ENCODE measurements at places on chromosomes 5 and 9.

- no peak for DNase-seq
Observed at GRCh38 chr5:68376935-68377334, 161.4 kb downstream of the PIK3R1 start.

- DNase-seq, result peak; percentile 82
Observed at GRCh38 chr9:124868511-124869465, 6.9 kb downstream of the ARPC5L start.

- no peak for DNase-seq
Observed at GRCh38 chr5:154509784-154510555, 31.9 kb upstream of the HAND1 start.

DNA sequence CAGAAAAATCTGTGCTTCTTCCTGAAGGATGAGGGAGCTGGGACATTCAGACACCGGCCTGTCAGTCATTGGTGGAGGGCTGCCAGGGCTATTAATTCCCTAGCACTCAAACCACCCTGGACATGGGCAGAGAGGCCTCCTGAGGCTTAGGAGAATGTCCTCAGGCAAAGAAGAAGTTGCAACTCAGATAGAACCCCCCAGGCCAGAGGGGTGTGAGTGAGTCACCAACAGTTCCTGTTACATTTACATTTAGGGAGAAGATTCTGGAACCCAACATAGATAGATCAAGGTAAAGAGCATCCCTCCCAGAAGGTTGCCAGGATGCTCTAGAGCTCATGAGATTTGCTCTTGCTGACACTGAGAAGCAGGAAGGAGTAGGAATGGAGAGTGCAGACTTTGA lies 29.2 kb upstream of the SYK start:
- DNase-seq, result no peak

DNA sequence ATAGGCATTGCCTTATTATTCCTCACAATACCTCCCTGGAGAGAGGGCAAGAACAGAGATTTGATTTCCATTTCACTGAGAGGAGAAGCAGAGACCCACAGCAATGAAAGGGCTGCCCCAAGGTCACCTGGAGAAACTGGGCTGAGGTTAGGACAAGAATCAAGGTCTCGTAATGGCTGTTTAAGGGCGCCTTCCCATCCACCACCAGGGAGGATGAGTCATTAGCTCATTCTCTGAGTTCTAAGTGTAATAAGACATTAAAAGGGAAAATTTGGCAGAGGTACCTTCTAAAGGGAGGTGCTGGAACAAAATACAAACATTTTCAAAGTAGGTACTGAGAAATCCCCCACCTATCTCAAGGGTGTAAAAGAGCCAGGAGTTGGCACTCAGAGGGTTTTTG lies 52.6 kb upstream of the TCERG1 start:
- no peak for DNase-seq

GRCh38 chr9:136399176-136400037 lies 563 bp downstream of the SNAPC4 start:
- DNase-seq, result no peak

GRCh38 chr9:29183971-29184370 lies 1610.7 kb upstream of the C9orf72 start:
- no peak for DNase-seq

DNA sequence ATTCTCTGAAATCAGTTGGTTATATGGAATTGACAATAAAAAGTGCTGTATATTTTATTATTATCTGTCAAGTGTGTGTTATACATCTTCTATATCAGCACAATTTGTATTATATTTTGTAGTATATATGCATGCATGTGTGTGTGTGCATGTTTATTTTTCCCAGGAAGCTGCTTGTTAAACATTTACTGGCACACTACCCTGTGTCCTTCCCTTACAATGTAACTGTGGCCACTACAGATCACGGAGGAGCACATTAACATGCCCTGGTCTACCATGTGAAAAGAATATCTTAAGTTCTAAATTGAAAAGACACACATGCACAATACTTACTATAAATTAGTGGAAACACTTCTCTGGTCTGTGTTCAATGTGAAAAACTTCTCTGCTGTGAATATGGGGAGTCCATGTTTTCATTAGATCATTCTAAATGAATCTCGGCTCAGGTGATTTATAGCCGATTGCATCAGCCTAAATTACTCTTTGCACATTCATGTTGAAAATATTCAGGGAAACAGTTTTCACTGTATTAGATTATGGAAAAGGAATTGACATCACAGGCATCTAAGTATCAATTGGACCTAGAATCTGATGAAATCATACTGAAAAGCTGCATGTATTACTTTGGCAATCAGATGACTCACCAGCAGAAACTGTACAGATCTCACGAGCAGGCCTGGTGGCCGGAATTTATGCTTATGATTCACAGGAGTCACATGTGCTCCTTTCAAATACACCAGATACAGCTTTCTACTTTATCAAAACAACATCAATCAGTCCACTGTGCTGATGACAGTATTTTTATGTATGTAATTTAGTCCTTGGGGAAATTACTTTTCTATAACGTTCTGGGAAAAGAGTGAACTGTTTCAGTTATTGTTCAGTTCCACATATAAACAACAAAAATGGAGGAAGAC lies 39.4 kb downstream of the LURAP1L start:
- no peak for DNase-seq

DNA sequence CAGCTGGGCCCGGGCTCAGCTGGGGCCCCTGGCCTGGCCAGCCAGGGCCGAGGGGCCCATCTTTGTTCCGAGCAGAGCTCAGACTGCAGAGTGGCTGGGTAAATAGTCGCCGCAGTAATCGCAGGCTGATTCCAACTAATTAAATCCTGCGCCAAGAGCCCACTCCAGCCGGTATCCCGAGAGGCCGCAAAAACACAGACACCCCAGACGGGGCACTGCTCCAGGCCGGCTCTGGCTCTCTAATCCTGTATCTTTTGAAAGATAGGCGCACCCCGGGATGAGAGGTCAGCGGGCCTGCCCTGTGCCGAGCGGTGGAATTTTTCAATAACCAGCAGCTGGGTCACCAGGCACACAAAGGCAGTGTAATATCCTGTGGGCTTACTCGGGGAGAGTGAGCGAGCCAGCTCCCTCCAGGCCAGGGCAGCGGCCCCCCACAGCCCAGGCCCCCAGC lies 57.7 kb downstream of the LMX1B start:
- DNase-seq, result no peak

DNA sequence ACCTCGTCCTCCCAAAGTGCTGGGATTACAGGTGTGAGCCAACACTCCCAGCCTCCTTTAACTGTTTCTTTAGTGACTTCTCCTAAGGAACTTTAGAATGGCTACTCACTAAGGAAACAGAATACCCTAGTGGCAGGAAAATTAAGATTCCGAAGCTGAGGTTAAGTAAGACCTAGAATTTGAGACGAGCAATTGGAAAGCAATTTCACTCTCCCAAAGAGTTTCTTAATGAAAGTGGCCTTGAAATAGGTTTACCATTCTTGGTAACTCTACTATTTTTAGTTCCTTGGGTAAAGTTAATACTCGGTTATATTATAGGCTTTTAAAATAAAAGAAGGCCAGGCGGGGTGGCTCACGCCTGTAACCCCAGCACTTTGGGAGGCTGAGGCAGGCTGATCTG lies 22.9 kb upstream of the GOLPH3 start:
- DNase-seq, result no peak

GRCh38 chr9:90546200-90546599 lies 96.4 kb downstream of the DIRAS2 start:
- no peak for DNase-seq

GRCh38 chr5:150294551-150295071 lies 5.0 kb upstream of the CAMK2A start:
- DNase-seq, result no peak

- no peak for DNase-seq
Observed at GRCh38 chr5:143501310-143502044, 98.0 kb upstream of the NR3C1 start.

- DNase-seq, result no peak
Observed at GRCh38 chr5:87340716-87341115, 72.0 kb downstream of the CCNH start.

DNA sequence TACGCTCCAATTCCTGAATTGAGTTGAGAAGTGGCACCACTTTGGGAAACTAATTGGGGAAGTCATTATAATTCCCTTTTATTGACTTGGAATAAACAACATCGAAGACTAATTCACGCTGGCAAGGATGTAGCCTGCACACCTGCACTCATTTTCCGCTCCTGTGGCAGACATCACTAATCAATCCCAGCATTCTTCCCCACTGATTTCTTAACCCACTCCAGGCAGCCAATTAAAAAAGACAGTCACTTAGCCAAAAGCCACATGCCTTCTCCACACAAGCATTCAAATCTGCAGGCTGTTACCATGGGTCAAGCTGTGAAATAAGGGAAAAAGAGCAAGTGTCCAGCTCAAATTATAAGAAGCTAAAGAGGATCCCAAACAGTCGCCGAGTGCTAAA lies 68.2 kb upstream of the HRH2 start:
- DNase-seq, result no peak

DNA sequence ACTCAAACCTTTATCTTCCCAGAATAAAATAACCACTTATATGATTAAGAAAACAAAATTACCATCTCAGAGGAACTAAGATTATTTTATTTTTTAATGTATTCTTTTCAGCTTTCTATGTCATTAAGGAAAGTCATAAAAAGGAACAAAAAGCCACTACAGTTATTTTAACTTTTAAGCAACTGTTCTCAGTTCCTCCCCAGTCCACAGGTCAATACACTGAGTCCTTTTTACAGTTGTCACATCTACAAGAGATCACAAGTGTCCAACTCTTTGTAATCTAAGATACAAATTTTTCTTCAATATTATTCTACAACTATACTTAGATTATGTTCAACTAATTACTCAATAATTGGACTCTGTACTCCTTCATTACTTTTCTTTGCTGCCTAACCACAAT lies 782.8 kb upstream of the ACO1 start:
- no peak for DNase-seq

DNA sequence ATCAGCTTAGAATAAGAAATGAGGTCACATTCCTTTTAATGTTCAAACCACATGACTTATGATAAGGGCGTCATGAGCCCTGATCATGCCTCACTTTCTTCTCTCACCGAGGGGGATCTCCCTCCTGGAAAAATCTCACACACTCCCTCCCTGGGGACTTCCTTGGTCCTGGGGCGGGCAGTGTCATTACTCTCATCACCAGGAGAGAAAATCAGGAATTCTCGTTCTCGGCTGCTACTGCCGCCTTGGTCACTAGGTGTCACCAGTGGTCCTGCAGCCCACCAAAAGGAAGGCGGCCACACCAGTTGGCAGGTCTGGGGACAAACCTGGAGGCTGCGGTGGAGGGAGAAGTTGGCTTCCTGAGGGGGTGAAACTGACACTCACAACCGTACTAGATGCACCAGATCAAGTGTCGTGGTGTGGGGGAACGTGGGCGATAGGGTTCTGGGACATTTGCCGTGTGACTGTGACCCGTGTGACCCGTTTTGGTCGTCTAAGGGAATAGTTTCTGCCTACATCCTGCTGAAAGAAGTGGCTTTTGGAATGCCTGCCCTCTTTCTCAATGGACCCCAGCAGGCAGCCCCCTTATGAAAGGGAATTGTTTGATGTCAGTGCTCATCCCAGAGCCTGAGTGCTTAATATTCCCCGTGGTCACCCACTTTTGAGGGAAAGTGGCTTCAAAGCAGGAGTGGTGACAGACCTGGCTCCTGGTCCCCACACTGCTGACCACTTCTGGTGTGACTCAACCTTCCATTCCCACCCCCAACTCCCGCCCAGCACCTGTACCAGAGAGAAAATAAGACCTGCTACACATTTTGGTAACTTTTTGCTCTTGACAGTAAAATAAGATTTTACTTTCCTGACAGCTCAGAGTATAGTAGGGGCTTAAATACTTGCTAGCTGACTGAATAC lies 63.2 kb downstream of the ACER2 start:
- no peak for DNase-seq

DNA sequence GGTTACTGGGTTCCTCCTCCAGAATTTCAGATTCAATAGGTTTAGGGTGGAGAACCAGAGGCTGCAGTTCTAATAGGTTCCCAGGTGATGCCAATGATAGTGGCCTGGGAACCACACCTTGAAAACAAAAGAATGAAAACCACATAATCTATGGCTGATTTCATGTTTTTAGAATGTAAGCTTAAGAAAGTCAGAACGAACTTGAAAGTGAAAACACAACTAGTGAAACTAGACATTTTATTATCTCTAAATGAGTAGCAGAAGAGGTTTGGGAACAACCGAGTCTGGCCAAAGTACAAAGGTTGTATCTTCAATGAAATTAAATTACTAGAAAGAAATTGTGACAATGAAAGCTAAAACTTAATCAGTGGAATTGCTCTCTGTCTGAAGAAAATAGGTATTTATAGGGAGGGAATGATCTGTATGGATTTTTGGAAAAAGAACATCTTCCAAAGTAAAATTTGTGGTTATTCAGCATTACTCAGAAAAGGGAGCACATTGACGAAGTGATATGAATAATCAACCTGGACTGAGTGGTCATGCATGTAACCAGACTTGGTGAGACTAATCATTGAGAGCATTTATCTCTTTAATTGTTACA lies 24.9 kb upstream of the CEP120 start:
- DNase-seq, result no peak

DNA sequence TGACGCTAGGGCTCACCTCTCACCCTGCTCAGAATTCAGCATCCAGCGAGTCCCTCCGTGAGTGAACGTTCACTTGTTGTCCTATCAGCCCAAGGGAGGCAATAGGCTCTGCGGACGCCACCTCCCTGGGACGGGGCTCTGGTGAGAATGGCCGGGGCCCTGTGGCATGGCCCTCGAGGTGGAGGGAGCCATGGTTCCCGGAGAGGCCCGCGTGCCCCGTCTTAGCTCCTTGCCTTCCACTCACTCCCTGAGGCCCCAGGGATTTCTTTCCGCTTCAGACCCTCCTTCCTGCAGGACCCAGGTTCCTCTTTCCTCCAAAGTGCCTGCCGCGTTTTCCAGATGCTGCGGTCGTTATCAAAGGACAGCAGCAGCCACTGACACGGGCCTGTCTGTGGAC lies 21.5 kb downstream of the EXOC3 start:
- DNase-seq, result no peak

DNA sequence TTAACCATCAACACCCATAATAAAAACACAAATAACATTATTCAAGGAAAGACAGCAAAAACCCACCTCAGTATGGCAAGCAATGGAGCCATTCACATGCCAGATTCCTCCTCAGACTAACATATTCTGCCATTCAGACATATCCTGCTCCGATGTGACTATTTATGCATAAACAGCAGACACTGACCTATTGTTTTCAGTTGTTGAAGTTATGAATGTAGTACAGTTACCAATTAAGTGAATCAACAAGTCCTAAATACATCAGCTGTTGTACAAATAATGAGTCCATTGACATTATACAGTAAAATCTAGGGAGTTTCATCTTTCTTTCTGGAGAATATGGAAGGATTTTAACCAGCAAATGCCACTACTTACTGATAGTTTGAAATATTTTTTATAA lies 131.7 kb downstream of the DENND1A start:
- DNase-seq, result no peak

GRCh38 chr9:95383845-95384244 lies 66.3 kb upstream of the FANCC start:
- DNase-seq, result no peak

DNA sequence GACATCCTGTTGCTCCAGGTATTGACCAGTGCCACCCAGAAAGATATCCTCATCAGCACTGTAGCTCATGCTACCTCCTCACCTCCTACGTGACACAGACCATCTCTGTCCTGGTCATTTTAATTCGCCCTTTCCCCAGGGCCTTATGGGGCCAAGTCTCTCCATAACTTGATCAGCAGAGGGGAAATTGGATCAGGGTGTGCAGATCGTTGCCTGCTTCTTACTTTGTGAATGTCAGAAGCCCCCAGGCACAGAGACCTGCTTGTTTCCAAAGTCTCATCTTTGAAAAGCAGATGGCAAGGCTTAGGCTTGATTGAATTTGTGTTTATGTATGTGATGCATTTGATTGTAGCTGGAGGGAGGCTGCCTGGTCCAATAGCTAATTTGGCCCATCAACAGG lies 8.8 kb upstream of the DBH start:
- DNase-seq, result no peak

- no peak for DNase-seq
Observed at GRCh38 chr9:127912882-127913281, 4.0 kb downstream of the ST6GALNAC4 start.
